ENCODE measurements at places on chromosomes 5 and 9. TPM values are rescaled to one million over a fixed set of nuclear protein-coding genes. Genes with fewer than 3 reads are reported as not detected.
A peak's percentile ranks its signal among the peaks of the same experiment; 100 is the strongest.

DNA sequence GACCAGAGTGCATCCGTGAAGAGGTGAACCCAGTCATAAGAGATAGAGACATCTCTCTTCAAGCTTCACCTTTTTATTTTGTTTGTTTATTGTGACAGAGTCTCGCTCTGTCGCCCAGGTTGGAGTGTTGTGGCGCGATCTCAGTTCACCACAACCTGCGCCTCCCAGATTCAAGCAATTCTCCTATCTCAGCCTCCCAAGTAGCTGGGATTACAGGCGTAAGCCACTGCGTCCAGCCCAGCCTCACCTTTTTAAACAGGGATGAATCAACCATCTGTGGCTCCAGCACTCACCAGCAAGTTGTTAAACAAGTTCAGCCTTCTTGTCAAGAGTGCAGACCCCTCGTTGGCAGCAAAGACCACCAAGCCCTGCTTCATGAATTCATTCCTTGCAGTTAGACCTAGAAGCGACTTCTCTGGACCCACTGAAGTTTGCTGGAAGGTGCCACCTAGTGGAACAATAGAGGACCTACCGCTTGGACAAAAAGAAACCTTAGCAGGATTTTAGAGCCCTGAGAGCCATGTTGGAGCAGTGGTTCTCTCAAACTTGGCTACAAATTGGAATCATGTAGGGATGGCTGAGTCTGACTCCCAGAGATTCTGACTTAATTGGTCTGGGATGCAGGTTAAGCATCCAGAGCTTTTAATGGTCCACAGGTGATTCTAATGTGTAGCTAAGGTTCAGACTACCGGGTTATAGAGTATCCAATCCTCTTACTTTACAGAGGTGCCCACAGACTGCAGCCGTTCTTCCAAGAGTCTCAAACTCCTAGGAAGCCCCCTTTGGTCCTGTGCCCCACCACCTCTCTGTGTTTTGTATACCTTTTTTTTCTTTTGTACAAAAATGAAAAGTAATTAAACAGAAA lies 10.5 kb upstream of the GALNT10 start:
- ATAC-seq, result peak; percentile 91

GRCh38 chr9:86534572-86535258 lies 180.5 kb upstream of the TUT7 start:
- ATAC-seq, result no peak

Gene DMRTA1
- total RNA-seq, result 0.20 TPM

DNA sequence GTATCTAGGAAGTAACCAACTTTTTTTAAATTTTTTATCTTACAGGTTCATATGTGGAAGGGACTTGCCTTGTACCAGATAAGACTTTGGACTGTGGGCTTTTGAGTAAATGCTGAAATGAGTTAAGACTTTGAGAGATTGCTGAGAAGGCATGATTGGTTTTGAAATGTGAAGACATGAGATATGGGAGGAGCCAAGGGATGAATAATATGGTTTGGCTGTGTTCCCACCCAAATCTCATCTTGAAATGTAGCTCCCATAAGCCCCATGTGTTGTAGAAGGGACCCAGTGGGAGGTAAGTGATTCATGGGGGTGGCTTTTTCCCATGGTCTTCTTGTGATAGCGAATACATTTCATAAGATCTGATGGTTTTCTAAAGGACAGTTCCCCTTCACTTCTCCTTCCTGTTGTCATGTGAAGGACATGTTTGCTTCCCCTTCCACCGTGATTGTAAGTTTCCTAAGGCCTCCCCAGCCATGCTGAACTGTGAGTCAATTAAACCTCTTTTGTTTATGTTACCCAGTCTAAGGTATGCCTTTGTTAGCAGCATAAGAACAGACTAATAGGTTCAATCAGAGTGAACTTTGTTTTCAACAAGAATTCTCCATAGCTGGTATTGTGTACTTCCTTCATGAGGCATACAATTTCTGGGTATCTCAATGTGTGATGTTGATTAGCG lies 535.6 kb upstream of the MEF2C start:
- no peak for ATAC-seq

Gene SCGB3A2
- total RNA-seq, result not detected

Gene CACNA1B
- total RNA-seq, result 12.5 TPM

DNA sequence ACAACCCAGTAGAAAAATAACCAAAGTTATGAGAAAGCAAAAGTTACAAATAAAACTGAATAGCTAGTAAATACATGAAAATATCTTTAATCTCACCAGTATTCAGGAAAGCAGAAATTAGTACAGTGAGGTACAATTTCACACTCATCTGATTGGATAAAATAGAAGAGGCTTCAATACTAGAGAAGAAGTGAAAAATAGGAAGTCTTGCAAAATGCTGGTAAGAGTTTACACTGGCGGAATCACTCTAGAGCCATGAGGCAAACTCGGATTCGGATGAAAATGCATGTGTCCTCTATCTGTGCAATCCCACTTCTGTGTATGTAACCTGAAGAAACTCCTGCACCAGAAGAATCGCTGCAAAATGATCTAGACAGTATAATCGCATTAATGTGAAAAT lies 128.9 kb downstream of the CCDC192 start:
- ATAC-seq, result no peak

DNA sequence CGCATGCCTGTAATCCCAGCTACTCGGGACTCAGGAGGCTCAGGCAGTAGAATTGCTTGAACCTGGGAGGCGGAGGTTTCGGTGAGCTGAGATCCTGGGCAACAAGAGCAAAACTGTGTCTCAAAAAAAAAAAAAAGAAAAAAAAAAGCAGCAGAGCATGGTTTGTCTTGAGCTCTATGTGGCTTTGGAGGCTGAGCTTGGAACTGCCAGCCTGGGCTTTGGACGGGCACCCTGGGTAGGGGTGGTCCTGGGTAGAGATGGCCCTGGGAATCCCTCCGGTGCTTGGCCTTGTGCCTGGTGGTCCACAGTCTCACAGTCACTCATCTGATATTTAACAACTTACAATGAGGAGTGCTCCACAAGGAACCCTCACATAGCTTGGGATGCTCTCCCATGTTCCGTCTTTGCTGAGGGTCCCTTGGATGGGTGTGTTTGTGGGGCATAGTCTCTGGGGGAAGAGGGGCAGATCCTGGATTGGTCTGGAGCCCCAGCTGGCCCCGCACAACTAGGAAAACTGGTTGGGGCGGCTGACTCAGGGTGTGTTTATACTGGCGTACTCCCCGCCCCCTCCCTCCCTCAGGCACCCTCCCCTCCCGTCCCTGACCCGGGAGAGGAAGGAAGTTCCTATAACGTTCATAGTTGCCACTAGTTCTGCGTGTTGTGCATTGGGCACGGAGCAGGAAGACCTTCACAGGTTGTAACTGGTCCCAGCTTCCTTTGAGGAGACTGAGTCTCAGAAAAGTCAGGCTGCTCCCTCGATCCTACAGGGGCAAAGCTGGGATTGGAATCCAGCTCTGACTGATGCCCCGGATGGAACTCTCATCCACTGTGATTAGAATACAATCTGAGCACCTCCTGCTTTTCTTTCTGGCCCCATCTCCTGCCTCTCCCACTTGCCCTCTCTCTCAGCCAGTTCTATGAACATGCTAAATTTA lies 11.2 kb downstream of the IER5L start:
- peak; percentile 25 for ATAC-seq

Gene ZNF474
- 0.25 TPM for total RNA-seq

- ATAC-seq, result no peak
Measured at GRCh38 chr5:14732991-14733390, 68.5 kb downstream of the OTULIN start.

DNA sequence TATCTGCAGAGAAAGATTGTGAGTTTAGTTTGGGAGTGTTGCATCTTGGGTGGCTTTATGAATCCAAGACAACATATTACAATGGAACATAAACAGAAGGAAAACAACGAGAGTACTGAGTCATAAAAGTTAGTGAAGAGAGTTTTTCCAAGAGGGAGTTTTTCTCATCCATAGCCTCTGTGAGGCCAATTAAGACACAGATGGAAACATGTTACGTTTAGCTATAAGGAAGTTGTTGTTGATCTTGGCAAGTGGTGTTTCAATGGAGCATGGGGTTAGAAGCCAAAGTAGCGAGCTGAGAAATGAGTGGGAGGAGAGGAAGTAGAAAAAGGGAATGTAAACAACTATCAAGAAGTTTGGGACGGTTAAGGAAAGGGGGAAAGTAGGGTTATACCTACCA lies 53.3 kb upstream of the SPATA31D4 start:
- no peak for ATAC-seq

- no peak for ATAC-seq
Measured at GRCh38 chr5:38847559-38848347, 1.9 kb downstream of the OSMR start.

GRCh38 chr5:94442991-94443390 lies 175.4 kb downstream of the KIAA0825 start:
- no peak for ATAC-seq

DNA sequence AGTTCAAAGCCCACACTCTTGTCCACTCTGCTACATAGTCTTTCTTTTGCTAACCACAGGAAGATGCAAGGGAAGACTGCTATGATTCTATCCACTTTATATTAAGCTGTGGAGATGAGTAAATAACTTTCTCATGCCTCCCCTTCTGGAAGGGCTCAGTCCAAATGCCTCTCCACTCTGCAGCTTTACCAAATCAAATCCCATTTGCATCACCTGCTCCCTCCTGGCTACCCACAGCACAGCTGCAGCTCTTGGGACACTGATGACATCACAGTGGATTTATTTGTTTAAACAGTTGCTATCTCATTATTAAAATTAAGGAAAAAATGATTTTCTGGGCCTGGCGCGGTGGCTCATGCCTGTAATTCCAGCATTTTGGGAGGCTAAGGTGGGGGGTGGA lies 1544.9 kb upstream of the WWC1 start:
- ATAC-seq, result no peak

- no peak for ATAC-seq
Measured at GRCh38 chr5:179167871-179168451, 107.8 kb downstream of the ZNF354C start.

DNA sequence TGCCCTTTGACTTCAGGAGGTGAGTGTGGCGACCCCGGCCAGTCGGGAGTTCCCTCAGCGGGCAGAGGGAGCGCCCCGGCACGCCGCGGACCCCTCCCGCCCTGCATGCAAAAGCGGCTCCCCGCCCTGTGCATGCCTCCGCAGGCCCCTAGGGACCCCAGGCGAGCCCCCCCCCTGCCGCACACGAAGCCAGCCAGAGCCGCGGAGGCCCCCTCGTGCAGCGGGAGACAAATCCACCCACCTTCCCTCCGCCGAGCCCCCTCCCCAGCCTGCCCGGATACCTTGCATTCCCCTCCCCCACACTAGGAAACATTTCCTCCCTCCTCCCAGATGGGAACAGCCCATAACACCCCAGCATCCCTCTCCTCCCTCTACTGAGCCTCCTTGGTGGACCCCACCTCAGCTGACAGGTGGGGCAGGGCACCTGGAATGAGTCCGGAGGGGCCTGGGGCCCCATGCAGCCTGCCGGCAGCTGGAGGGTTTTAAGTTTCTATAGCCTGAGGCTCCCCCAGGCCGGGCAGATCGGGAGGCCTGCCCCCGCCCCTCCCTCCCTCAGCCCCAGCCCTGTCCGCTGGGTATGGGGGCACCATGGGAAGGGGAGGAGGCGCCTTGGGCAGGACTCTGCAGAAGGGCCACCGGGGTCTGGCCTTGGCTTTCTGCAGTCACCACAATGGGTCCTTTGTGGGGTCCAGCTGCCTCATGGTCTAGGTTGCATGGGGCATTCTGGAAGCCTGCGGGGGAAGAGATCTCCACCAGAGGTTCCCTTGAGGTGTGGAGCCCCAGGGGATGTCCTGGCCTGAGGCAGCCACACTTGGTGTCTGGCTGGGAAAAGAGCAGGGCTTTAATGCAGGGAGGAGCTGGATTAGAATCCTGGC lies 601 bp downstream of the ERGIC1 start:
- ATAC-seq, result peak; percentile 72

- ATAC-seq, result no peak
Measured at GRCh38 chr5:96316487-96316886, 116.6 kb downstream of the PCSK1 start.

Gene ARID3C
- total RNA-seq, result not detected

DNA sequence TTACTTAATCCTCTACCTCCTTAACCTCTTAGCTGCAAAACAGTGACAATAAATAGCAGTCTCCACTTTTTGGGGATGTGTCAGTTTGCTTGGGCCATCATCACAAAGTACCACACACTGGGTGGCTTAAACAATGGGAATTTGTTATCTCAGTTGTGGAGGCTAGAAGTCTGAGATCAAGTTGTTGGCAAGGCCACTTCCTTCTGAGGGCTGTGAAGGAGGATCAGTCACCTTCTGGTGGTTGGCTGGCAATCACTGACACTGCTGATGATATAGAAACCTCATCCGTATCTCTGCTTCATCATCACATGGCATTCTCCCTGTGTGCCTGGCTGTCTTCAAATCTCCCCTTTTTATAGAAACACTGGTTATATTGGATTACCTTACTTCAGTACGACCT lies 187.1 kb upstream of the TBC1D2 start:
- ATAC-seq, result no peak

Gene IFNB1
- not detected for total RNA-seq

GRCh38 chr5:91541696-91542095 lies 158.6 kb upstream of the ARRDC3 start:
- peak; percentile 41 for ATAC-seq

DNA sequence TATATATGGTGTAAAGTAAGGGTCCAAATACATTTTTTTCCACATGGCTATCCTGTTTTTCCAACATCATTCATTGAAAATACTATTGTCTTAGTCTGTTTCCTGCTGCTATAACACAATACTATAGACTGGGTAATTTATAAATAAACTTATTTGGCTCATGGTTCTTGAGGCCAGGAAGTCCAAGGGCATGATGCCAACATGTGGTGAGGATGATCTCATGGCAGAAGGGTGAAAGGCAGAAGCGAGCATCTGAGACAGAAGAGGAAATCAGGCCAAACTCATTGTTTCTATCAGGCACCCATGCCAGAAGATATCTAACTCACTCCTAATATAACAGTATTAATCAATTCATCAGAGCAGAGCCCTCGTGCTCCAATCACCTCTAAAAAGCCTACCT lies 42.6 kb downstream of the ANKRD55 start:
- no peak for ATAC-seq

- no peak for ATAC-seq
Measured at GRCh38 chr9:22285066-22285465, 161.6 kb upstream of the DMRTA1 start.

DNA sequence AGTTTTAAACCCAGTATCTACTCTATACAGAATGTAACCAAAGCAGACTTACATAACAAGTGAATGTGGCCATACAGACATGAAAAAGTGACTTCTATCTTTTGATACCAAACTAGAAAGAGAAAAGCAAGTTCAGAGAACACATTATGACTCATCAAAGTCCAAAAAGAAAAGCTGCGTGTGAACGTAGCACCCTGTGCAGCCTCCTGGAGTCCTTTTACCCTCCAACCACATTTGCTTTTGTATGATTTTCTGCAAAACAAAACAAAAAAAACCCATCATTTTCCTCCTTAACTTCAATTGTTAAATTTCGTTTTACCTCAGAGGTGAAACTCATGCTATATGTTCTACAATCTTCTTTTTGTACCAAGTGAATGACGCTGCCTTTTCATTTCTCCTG lies 2.8 kb upstream of the SMARCA2 start:
- ATAC-seq, result no peak

GRCh38 chr5:138805096-138805495 lies 51.9 kb downstream of the CTNNA1 start:
- no peak for ATAC-seq

DNA sequence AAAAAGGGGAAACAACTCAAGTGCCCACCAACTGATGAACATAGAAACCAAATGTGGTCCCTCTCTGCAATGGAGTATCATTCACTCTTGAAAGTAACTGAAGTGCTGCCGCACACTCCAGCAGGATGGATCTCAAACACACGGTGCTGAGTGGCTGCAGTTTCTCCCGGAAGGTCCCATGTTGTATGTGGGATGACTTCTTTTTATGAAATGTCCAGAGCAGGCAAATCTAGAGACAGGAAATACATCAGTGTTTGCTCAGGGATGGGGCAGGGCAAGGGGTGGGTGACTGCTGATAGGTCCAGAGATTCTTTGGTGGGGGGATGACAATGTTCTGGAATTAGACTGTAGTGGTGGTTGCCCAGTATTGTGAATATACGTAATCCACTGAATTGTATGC lies 89.9 kb upstream of the ADAMTS2 start:
- no peak for ATAC-seq

All from motor neuron (in vitro differentiated cells).